ENCODE measurements at places on chromosomes 4 and X.

DNA sequence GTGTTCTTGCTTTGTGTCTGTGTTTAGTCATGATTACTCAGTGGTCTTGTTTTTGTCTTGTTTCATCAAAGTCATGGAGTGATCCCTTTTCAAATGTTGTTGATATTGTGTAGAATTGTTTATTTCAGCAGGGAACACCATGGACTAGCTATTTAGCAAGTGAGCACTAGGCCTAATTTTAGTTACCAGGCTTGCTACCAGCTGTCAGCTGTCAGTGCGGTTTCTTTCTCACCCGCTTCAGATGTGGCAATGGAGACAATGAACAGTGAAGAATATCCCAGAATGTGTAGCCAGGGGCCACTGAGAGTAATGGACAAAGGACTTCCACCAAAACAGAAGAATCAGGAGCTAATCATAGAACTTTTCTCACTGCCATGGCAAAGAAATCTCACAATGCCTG, 432.8 kb upstream of the FMR1 start:
- no peak for DNase-seq

DNA sequence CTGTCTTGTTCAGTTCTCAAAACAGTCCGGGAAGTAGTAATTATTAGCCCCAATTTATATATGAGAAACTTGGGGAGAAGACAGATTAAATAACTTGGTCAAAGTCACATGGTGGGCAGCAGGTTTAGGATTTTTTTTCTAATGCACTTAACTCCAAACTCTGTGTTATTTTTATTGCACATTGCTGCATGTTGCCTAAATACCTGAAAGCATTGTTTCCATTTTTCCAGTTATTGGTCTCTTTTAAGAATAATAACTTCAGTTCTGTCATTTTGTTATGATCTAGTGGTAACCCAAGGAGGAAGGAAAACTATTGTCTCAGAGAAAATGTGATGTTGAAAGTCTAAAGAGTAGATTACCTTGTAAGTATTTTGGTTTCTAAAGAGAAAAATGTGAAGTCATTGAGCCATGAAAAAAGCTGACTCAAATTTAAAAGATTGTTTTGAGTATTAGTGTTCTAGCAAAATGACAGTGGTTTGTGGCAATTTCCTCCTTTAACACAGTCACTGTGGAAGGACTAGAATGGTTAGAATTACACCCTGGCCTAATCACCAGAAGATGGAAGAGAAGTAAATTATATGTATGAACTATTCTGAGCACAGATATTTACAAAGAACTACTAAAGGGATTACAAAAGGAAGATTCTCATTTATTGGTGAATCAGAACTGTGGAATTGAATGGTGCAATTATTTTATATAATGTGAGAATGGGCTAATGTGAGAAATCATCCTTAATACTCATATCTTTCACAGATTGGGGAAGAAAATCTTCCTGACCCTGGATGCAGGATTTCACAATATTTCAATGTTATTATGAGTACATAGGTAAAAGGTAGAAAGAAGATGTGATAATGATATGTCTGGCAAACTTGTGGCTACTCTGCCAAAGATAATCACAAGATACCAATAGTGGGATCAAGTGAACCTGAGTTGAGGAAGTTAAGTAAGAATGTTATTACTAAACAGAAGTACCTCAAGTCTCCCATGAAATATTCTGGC, 21.7 kb upstream of the CXCL8 start:
- DNase-seq: peak; percentile 47

DNA sequence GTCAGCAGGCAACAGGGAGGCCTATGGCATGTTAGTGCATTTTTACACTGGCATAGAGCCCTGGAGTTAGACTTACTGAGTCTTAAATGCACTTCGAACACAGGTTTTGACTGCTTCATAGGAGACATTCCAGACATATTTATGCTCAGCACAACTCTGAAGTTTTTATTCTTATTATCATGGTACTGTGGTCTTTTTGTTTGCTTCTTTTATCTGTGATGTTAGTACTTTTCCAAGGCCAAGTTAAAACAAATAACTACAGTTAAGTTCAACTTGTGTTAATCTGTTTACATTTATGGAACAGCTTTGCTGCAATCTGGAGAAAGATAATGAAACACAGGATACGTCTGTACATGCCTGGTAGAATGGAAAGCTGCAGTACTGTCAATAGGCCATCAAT, 76.5 kb downstream of the COL4A5 start:
- no peak for DNase-seq

- DNase-seq: no peak
Observed at GRCh38 chr4:102599886-102600285, 98.7 kb downstream of the NFKB1 start.

GRCh38 chr4:102868781-102869568, at the start of gene CISD2:
Gene CISD2, plus strand, starts transcription at chr4:102868992. Its CDS starts 93 bp downstream, at chr4:102869085.
- peak; percentile 56 for DNase-seq

DNA sequence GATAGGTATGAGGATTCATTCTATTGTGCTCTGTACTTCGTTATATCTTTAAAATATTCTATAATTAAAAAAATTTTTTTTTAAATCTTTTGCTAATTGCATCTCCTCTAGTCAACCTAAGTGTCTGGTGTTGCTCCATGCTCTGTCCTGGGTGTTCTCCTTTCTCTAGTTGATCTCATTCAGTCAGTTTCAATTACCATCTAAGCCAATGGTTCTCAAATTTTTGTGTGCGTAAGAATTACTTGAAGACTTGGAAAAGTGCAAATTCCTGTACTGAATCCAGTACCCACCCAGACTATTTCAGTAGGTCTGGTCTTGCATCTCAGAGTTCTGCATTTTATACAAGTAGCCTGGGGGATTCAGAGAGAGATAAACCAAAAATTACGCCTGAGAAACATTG, 6.7 kb downstream of the TMPRSS11D start:
- no peak for DNase-seq

DNA sequence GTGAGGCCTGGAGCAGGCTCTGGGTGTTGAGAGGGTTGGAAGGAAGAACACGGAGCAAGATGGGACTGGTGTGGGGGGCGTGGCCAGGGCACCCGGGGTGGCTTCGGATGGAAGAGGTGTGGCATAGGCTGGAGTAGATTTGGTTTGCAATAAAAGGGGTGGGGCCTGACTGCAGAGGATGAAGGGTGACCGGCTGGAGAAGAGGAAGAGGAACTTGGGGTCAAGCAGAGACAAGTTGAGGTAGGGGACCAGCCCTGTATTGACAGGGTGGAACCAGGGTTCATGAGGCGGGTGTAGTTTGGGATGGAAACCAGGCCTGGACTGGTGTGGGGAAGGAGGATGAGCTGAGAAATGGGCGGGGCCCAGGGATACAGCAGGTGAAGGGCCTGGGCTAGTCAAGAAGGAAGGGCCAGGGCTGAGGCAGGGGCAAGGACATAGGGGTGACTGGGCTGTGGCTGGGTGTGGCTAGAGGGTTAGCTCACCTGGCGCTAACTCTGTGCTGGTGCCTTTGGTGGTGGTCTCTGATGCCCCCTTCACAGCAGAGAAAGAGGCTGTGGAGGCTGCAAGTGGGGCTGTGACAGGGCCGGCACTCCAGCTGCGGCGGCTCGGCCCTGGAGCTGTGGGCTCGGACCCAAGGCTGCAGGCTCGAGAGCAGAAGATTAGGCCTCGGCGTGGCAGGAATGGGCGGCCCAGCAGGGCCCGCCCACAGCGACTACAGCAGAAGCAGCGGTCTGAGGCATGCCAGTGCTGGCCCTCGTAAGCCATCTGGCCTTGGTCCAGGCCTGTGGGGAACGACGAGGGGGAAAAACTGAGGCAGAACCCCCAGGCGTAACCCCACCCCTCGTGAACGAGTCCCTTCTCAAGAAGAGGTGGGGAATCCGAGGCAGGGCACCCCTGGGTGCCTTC, 5.0 kb downstream of the PLP2 start:
- DNase-seq: no peak

- no peak for DNase-seq
Observed at GRCh38 chrX:26783512-26784225, 567.7 kb downstream of the MAGEB5 start.

GRCh38 chr4:98290511-98290910, 29.3 kb downstream of the RAP1GDS1 start:
- peak; percentile 53 for DNase-seq

DNA sequence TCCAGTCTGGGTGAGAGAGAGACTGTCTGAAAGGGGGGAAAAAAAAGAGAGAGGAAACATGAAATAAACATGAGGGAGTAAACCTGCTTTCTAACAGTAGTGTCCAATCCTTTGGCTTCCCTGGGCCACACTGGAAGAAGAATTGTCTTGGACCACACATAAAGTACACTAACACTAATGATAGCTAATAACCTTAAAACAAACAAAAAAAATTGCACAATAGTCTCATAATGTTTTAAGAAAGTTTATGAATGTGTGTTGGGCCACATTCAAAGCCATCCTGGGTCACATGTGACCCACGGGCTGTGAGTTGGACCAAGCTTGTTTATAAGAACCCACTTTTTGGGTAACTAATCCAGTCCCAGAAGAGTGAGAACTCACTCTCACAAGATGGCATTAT, 30.3 kb downstream of the PDS5A start:
- DNase-seq: no peak

DNA sequence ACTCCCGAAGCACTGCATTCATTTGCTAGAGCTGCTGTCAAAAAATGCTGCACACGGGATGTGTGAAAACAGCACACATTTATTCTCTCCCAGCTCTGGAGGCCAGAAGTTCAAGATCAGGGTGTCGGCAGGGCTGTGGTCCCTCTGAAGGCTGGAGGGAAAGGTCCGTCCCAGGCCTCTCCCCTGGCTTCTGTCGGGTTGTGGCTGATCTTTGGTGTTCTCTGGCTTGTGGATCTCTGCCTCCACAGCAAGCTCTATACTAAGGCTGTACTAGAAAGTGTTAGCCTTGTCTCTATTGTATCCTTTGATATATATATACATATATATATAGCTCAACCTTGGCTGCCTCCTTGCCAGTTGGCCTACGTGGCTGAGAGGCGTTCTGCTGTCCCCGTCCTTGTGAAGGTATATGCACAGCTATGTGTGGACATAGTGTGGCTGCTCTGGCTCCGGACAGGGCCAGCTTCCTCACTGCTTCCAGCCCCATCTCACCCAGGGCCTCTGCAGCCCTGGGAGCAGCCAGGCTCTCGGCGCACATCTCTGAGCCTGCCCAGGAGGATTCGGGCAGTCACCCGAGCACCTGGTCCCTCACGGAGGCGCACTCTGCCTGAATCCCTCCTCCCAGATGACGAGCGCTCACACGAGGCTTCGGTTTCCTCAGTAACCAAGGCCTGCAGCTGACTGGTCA, 15.0 kb upstream of the DUSP9 start:
- no peak for DNase-seq

DNA sequence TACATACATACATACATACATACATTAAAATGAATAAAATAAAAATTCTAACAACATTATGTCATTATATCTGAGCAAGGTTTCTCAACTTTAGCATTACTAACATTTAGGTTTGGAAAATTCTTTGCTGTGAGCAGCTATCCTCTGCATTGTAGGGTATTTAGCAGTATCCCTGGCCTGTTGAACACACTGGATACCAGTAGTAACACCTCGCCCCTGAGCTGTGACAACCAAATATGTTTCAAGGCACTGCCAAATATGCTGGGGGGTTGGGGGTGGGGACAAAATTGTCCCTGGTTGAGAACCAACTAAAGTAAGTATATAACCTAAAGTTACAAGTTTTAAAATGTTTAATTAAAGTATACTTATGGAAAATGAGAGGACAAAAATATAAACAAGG, 860.9 kb upstream of the FTHL17 start:
- no peak for DNase-seq

- DNase-seq: no peak
Observed at GRCh38 chr4:27973056-27973455, 1112.4 kb downstream of the STIM2 start.

- DNase-seq: no peak
Observed at GRCh38 chr4:78642934-78643333, 91.4 kb downstream of the ANXA3 start.

DNA sequence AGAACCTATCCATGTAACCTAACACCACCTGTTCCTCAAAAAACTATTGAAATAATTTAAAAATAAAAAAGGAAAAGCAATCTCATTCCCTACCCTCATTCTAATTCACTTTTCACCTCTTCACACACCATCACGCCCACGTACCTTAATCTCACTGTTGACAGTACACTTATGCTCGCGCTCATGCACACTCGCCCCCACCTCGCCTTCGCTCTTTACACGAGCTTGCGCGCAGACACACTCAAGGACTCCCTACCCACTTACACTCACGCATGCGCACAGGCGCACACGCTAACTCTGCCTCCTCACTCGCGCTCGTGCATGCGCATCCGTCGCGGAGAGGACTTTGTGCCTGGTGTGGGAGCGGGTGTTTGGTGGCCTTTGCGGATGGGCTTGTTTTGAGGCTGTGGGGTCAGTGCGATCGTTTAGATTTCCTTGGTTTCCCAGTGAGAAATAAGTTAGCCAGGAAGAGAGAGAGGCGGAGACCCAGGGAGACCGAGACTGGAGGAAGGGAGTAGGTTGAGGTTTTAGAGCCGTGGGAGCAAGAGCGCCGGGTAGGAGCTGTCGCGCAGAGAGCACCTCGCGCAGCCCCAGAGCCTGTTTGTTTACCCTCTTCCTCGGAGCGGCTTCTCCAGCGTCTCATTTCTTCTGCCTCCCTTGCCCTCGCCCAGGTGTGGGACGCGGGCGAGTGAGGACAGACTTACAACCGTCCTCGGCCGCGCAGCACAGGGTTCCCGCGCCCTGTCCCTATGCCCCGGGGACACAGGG, 8.1 kb upstream of the GSX2 start:
- DNase-seq: peak; percentile 31

DNA sequence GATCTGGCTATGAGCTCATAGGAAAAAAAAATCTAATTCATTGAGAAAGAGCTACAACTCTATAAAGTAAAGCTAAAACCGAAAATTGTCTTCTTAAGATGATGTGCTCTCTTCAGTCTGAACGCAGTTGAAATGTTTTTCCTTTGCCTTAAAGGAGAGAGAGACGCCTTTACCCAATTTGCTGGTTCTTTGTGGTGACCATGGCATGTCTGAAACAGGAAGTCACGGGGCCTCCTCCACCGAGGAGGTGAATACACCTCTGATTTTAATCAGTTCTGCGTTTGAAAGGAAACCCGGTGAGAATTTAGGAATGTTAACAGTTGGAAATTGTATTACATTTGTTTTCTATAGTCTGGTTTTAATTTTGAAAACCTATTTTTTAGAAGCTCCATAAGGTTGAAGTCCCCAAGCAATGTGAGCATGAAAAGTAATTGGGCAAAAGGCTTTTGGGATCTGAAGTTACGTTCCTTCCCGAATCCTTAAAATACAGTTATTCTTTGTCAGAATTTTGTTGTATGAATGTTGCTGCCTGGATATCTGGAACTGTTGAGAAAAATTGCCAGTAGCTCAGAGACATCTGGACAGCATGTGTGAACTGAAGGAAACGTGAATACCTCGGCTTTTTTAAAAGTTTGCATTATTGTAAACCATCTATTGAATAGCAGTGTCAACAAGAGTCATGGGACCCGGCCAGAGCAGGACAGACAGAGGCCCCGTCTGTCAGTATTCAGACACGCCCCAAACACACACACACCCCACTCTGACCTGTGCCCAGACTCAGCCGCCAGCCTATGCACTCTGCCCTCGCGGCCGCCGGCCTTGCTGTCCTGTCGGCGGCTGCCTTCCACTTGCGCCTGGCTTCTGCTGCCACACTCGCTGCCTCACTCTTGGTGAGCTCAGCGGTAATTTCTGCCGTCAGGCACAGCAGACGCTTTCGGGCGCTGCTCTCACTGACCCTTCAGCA, 9.9 kb downstream of the PIGG start:
- no peak for DNase-seq

Data from GM04503 (cell line).